ENCODE measurements at places on chromosomes 3 and 15. TPM values are rescaled to one million over a fixed set of nuclear protein-coding genes. Genes with fewer than 3 reads are reported as not detected.

NCEH1 gene
- 15.1 TPM for total RNA-seq

DNA sequence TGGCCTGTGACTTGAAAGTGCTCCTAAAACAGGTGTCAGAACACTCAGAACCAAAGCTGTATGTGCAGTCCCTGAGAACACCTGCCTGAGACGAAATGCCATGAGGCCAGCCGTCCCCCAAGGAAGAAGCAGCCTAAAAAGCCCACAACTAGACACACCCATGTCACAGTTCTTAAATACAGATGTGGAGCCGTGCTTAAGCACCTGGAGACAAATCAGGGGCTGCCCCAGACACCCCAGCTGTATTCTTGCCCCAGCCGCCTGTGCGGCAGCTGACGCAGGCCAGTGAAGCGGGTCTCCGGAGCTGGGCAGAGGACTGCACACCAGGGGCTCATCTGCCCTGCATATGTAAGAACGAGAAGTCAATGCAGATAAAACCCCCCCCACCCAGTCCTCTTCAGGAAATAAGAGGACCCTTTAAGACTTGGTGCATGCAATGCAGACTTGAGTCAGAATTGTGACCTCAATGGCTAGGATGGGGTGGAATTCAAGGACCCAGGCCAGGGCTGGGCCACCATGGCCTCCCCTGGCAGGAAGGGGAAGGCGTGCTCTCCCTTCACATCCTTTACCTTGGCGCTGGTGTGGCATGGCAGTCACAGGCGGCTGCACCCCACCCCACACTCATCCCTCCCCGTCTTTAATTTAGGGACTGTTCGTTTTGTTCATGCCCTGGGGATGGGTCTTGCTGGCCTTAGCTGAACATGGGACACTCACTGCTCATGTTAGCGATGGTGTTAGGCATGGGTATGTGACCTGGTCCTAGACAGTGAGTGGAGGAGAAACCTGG is 27.7 kb upstream of the PLXNA1 start:
- DNase-seq, result no peak

- no peak for DNase-seq
Observed at GRCh38 chr3:55737186-55737585, 250.1 kb upstream of the WNT5A start.

LINGO1 gene
- 2.3 TPM for total RNA-seq

GRCh38 chr3:170179432-170179831 is 2.1 kb downstream of the PHC3 start:
- no peak for DNase-seq

- DNase-seq, result no peak
Observed at GRCh38 chr3:32882603-32883025, 64.8 kb downstream of the TRIM71 start.

ISLR2 gene
- total RNA-seq, result 1.8 TPM

SETD2 gene
- total RNA-seq, result 47.0 TPM

GRCh38 chr3:157922614-157923013 is 183.6 kb downstream of the SHOX2 start:
- DNase-seq, result no peak

ILDR1 gene
- 19.9 TPM for total RNA-seq

- DNase-seq, result no peak
Observed at GRCh38 chr3:188598894-188599293, 444.9 kb downstream of the LPP start.

COL6A5 gene
- total RNA-seq, result not detected

SPTBN5 gene
- total RNA-seq, result 7.1 TPM

DNA sequence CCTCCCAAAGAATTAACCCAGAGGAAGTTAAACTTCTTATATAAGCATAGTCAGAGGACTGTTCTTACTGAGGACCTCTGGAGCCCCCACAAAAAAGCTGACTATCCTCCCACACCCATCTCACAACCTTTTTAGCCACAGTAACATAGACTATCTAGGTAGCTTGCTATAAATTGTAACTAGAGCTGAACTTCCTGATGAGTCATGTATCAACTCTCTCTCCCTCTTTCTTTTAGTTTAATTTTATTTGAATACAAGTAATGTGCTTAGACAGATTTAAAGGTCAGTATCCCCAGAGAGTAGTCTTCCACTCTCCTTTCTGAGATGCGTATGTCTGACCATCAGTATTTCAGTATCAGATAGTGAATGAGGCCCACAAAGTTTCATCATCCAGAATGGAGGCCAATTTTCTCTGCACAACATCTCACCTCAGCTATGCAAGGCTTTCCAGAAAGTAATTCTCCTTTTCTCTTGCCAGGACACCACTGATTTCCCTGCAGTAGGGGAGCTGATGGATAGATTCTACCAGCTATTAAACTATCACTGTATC is 104.0 kb upstream of the MYRIP start:
- DNase-seq, result no peak

DNA sequence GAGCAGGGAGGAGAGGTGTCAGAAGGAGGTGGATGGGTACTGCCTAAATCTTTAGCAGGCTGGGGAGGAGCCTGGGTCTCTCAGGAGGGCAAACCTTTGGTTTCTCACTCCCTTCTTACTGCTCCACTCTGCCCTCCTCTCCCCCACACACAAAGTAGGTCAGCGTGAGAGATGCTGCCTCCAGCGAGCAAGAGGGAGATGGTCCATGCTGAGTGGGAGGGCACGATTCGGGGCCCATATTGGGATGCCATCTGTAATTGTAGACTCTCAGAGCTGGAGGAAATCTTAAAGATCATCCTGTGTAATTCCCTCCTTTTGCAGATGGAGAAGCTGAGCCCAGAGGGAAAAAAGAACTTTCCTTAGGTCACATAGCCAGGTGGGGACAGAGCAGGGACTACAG is 34.2 kb upstream of the SYN2 start:
- DNase-seq, result no peak

EPHB3 gene
- total RNA-seq, result 10.2 TPM

- DNase-seq, result no peak
Observed at GRCh38 chr3:113468539-113468938, 27.2 kb upstream of the CFAP44 start.

- DNase-seq, result no peak
Observed at GRCh38 chr3:78641703-78642102, 1126.1 kb downstream of the ROBO1 start.

PARP15 gene
- total RNA-seq, result 2.3 TPM

C3orf70 gene
- total RNA-seq, result 20.0 TPM

GRCh38 chr15:26565542-26565941 is 207.3 kb downstream of the GABRB3 start:
- no peak for DNase-seq

DNA sequence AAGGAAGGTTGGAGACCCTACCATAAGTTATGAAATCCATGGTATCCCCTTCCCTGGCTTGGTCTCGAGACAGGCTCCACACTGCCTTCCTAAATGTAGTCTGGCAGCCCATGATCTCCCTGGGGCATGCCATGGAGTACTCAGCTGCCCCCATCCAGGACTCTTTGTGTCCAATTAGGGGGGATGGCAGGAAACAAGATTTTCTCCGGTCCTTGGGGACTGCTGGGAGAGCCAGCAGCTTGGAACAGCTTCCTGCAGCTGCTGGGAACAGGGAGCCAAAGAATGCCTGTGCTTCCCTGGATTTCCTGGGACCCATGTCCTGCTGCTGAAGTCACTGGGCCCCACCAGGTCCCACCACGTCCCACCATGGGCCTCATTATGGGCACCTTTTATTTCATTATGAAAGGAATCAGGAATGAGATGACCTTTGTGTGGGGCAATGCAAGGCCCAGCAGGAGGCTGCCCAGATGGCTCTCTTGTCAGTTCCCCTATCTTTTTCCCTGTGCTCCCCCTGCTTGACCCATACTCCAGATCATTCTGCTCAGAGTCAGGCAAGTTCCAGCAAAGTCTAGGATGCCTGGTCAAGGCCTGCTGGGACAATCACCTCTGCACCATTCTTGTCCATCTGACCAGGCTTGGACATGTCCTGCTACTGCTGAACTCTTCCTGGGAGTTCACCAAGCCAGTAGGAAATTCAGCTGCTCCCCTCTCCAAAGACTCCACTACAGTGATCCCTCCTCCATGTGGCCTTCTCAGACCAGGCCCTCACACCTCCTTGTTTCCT is 15.0 kb upstream of the DAG1 start:
- DNase-seq, result no peak

DNA sequence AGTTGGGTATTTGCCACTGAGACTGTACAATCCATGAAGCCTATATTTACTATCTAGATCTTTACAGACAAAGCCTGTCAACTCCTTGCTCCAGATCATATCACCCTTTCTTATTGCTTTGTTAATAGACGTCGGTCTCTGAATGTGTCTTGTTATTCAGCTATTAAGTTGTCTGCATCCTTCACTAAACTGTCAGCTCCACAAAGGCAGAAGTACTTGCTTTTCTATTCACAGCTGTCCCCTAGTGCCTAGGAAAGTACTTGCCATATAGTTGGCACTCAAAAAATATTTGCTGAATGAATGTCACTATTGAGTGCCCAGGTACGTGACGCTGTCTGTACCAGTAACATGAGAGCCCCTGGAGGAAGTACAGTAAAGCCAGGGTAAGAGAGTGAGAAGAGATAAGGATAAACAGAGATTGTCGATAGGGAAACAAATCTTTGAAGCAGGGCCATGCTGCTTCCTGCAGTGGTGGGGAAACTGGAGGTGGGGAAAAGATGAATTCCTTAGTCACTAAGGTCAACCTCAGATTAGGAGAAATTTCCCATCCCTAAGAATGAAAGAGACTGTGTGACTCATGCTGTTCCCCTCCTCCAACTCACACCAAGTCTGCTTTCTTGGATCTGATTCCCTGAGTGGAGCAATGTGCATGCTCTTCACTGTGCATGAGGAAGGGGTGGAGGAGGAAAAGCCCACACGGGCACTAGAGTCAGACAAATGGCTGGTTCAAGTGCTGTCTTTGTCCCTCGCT is 36.3 kb downstream of the PRICKLE2 start:
- DNase-seq, result peak; percentile 69

DNA sequence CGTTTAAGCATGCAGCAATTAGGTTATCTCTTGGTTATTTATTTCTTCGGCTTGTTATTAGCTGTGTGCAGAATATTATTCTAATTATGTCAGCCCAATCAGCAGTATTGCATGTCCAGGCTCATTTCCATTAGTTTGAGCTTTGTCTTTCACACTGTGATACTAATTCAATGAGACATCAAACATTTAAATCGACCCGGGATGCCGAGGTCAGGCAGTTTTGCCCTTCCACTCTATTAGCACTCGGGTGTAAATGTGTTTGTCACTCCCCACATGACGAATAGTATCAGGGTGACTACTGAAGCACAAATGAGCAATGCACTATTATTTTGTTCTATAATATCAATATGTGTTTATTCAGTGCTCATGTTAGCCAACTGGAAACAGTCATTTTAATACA is 170.9 kb downstream of the ANXA2 start:
- no peak for DNase-seq

PLSCR2 gene
- total RNA-seq, result 0.35 TPM

DNA sequence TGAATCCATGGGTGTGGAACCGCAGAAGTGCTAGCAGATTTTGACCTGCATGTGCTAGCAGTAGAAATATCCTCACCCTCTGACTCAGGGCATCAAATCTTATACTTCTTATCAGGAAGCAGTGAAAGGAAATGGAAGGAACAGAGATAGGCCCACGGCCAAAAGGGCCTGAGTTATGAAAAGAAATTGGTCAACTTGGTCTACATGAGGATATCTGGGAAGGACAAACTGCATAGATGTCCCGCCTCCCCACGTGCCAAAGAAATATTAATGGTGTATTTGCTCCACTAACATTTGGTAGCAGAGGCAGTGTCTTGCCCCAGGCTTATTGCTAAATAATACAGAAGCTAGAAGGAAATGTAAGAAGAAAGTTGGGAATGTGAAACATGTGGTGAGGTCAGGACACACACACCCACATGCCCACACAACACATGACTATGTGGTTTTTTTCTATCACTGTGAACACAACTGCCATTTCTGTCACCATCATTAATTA is 93.6 kb upstream of the COL8A1 start:
- DNase-seq, result no peak

GRCh38 chr3:178690571-178690970 is 154.3 kb downstream of the KCNMB2 start:
- DNase-seq, result no peak

- DNase-seq, result no peak
Observed at GRCh38 chr3:35857004-35857403, 217.7 kb downstream of the ARPP21 start.

ARHGAP31 gene
- total RNA-seq, result 22.6 TPM

DNA sequence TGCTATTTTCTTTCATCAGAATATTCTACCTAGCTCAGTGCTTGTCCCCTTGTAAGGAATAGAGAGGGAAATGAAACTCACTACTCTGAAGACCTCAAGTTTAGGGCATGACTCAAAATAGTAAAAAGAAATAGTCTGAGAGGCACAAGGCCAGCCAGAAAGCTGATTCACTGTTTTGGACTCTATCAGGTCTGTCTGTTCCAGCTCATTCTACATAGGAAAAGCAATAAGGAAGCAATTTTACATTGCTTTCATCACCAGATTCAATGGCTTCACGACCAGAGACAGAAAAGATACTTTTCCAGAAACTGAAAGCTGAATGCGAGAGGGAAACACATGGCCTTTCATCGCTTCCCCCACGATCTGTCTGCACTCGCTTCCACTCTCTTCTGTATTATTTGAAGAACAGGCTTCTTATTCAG is 276.0 kb downstream of the GBE1 start:
- DNase-seq, result no peak

GRCh38 chr15:65957451-65957850 is 88.2 kb downstream of the RAB11A start:
- no peak for DNase-seq

AEN gene
- 34.4 TPM for total RNA-seq

GRCh38 chr3:65342084-65342683 is 654.4 kb upstream of the ADAMTS9 start:
- DNase-seq, result no peak

SRGAP3 gene
- 7.8 TPM for total RNA-seq

- no peak for DNase-seq
Observed at GRCh38 chr3:160911411-160911810, 155.4 kb downstream of the PPM1L start.

GRCh38 chr3:141266797-141267555 is 35.4 kb downstream of the PXYLP1 start:
- DNase-seq, result no peak

DNA sequence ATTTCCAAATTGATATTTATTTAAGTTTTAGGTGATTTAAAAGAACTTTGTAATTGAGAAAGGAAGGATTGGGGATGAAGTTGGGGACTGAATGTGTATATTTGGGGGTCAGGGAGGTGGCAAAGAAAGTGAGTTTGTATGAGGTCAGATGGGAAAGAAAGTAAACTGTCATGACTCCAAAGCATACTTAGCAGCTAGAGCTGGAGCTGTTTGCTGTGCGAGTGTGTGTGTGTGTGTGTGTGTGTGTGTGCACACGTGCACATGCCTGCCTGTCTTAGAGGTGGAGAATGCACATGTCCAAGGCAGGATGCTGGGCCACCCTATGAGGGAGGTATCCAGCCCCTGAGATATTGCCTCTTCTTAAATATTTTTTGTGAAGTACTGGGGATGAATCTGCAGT is 21.0 kb downstream of the BOC start:
- no peak for DNase-seq

- no peak for DNase-seq
Observed at GRCh38 chr3:102165367-102165766, 269.4 kb upstream of the ZPLD1 start.
